ENCODE measurements at places on chromosomes 12 and 14.

- DNase-seq: no peak
Measured at GRCh38 chr14:61596990-61597389, 98.3 kb upstream of the HIF1A start.

- DNase-seq: no peak
Measured at GRCh38 chr12:116262741-116263140, 14.8 kb downstream of the MED13L start.

DNA sequence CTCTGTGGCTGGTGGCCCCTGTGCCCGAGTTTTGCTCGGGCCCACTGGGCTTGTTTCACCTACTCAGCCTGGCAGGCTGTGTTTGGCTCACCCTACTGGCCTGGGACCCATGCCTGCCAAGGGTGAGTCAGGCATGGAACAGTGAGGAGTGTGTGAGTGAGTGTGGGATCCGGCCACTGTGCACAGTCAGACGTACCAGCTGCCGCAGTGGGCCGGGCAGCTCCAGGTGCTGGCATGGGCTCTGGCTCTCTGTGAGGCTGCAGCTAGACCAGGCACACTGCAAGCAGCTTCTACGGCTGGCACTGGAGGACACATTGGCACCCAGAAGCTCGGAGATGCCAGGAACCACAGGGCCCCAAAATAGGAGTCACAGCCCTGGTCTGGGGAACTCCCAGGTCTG lies 40.6 kb downstream of the HSD17B6 start:
- no peak for DNase-seq

DNA sequence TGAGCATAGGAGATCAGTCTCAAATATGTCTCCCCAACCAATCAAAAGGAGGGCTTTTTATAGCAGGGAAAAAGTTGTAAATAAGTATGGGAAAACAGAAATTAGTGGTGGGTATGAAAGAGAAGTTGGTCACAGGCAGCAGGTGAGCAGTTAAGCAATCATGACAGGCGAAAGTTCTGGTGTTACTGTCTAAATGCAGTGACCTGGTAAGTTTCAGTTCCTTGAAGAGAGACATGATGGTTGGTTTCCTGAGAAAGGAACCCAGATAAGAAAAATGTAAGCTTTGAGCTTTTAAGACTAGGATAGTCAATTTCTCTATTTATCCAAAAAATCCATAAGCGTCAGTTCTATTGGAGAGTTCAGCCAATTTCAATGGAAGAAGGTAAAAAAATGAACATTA lies 466.2 kb upstream of the FLRT2 start:
- no peak for DNase-seq

DNA sequence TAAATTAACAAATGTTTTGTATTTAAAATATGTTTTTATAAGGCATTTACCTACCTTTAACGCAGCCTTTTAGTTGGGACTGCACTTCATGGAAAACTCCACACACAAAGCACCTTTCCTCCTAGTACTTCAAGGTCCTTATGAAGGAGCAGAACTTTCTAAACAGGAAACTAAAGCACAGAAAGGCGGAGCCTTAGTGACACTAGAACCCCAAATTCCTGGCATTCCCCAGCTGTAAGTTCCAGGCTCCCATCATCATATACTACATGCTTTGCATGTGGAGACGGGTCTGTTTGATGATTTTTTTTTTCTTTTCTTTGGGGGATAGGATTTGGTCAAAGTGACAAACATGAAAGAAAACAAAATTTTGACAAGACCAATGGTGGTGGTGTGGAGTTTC lies 39.5 kb downstream of the STXBP6 start:
- no peak for DNase-seq

GRCh38 chr14:91831337-91831736 lies 36.0 kb downstream of the TC2N start:
- DNase-seq: no peak

- no peak for DNase-seq
Measured at GRCh38 chr12:10722905-10723746, at the start of gene YBX3. YBX3 (minus strand) TSS chr12:10723323; CDS start chr12:10723111, 212 bp downstream.

DNA sequence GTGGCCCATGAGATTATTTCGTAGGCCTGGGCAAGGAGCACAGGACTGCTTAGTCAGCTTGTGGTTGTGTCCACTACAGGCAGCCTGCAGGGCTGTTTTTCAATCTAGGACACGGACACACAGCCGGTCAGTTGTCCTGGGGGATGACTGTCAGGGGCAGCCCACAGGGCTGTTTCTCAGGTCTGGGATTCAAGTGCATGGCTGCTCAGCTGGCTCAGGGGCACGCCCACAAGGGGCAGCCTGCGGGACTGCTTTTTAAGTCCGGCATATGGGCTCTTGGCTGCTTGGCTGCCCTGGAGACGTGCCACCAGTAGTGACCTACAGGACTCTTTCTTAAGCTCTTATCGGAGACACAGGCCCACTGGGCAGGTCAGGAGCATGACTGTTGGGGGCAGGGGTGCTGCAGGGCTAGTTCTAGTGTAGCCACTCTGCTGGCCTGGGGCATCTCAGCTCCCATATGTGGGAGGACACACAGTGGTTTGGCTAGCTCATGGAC lies 26.6 kb upstream of the GTF2A1 start:
- DNase-seq: no peak

GRCh38 chr12:81249976-81250375 lies 172.1 kb downstream of the ACSS3 start:
- no peak for DNase-seq

DNA sequence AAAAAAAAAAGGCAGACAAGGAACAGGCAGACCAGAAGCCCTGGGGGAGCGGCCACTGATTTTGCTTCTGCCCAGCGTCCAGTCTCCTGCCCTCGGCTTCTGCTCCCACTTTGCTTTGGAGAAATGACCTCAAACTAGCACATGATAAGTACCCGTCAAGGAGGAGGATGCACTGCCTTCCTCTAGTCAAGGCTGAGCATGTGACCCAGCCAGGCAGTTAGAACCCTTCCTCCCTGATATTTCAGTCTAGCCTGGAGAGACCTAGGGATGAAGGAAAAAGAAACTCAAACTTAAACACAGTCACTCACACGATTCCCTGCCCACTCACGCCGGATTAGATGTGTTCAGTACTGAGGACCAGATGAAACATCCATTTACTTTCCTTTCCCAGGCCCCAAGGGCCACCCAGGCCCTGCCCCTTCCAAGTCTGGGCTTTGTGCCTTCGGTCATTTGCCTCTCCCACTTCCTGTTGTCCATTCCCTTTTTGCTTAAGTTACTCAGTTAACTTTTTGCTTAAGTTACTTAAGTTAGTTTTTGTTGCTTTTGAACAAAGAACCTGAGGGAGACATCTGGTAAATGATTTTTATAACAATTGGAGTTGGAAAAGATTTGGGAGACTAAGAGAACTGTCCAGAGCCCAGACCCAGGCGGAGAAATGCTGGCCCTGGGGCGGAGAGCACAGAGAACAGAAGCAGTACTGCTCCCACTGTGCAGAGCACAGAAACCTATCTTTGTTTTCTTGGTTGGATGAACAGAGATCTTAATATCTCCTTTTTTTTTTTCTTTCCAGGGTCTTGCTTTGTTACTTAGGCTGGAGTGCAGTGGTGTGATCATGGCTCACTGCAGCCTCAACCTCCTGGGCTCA lies 23.0 kb upstream of the TTC7B start:
- DNase-seq: no peak

GRCh38 chr12:107442326-107442987 lies 243.1 kb upstream of the PWP1 start:
- DNase-seq: no peak
